ENCODE measurements at places on chromosomes 6 and 20. TPM values are rescaled to one million over a fixed set of nuclear protein-coding genes. Genes with fewer than 3 reads are reported as not detected.

DNA sequence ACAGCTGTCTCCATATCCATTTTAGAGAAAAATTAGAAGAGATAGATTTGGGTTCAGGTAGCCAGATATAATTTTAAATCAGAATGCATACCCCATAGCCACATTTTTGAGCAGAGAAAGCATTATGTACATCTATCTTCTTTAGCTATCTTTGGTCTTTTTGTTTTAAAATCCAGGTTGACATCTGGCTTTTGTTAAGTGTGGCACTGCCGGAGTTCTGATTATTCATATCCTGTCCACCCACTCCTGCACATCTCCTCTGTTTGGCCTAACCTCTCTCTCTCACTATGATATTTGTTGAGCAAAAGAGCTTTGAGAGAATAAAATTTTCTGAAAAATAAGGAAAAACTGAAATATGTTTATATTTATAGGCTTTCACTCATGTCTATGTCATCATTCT, 189.7 kb downstream of the PACRG start:
- H3K4me1 ChIP-seq = no peaks in the 10 kb centered on the region
- no peak overlapping the region for H3K4me3 ChIP-seq
- H3K27me3 ChIP-seq = no peaks in the 10 kb centered on the region
- no peak overlapping the region for H3K27ac ChIP-seq

DNA sequence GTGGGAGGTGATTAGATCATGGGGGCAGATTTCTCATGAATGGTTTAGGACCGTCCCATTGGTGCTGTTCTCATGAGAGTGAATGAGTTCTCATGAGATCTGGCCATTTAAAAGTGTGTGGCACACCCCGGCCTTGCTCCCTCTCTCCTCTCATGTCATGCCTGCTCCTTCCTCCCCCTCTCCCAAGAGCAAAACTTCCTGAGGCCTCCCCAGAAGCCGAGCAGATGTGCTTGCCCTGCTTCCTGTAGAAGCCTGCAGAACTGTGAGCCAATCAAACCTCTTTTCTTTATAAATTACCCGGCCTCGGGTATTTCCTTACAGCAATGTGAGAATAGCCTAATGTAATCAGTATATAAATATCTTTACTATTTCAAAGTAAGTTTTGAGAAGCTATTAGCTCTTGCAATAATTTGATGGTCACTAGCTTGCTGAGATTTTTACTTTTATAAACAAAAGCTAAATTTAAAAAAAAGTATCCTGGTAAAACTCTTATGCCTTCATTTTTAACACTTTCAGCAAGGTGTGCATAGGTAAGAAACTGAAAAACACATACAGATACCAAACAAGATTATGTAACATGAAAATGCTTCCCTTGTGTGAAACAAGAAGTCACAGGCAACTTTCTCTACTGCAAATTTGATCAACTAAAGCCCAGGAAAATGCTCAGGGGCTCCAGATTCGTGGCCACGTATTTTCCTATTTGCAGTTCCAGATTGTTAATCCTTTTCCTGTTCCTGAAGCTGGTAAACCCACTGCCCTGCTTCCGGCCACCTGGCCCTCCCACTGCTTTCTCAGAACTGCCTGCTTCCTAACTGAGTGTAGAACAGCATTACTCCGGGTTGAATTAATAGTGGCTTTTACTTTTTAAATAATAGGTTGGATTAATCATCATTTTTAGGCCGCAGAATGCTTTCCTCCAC, 395.1 kb upstream of the CNR1 start:
- no peaks in the 10 kb centered on the region for H3K36me3 ChIP-seq
- H3K4me1 ChIP-seq = no peaks in the 10 kb centered on the region
- H3K27me3 ChIP-seq = no peaks in the 10 kb centered on the region
- no peak overlapping the region for H3K27ac ChIP-seq
- H3K4me3 ChIP-seq = no peak overlapping the region
- DNase-seq = no peak

The PROKR2 gene
- total RNA-seq = not detected

The MUCL3 gene
- 1.8 TPM for total RNA-seq

The TSHZ2 gene
- 3.9 TPM for total RNA-seq
